ENCODE measurements at places on chromosomes 4 and X.

DNA sequence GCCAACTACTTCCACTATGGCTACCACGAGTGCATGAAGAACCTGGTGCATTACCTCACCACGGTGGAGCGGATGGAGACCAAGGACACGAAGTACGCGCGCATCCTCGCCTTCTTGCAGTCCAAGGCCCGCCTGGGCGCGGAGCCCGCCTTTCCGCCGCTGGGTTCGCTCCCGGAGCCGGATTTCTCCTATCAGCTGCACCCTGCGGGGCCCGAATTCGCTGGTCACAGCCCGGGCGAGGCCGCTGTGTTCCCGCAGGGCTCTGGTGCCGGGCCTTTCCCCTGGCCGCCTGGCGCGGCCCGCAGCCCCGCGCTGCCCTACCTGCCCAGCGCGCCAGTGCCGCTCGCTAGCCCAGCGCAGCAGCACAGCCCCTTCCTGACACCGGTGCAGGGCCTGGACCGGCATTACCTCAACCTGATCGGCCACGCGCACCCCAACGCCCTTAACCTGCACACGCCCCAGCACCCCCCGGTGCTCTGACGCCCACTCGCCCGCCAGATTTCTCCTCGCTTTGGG is 2.1 kb downstream of the HELT start:
- DNase-seq = no peak

DNA sequence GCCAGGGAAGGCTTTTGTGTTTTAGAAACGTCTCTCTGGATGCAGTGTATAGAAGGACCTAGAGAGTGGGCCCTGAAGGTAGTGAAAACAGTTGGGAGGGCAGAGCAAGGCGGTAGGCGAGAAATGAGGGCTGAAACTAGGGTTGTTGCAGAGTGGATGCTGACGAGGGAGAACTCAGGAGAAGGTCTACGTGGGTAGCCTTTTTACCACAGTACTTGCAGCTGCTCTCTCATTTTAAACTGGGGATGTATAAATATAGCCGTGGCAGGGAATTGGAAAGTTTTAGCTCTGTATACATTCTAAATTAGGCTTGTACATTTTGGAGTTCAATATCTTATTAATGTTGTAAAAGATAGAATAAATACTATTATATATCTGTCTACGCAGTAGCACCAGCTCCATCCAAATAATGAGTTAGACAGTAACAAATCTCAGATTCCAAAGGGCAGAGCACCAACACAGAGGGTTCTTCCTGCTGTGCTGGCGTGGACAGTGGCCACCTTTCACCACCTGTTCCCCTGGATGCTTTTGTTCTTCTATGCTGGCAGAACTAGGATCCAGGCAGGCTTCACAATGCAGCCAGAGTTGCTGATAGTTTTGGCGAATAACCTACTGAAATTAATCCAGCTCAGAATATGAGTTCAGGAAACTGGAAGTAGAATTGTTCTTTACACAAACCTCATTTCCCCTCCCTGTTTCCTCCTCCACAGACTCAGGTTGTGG is 31.7 kb downstream of the CCNG2 start:
- no peak for DNase-seq

GRCh38 chr4:68963374-68963773 is 11.8 kb upstream of the UGT2A3 start:
- no peak for DNase-seq

GRCh38 chrX:106619797-106620196 is 8.0 kb downstream of the RADX start:
- no peak for DNase-seq

GRCh38 chrX:38959736-38960135 is 158.5 kb downstream of the MID1IP1 start:
- DNase-seq = no peak

- no peak for DNase-seq
Measured at GRCh38 chrX:79415056-79415455, 47.9 kb upstream of the ITM2A start.

GRCh38 chr4:186079694-186080093 is 10.7 kb downstream of the TLR3 start:
- DNase-seq = no peak

DNA sequence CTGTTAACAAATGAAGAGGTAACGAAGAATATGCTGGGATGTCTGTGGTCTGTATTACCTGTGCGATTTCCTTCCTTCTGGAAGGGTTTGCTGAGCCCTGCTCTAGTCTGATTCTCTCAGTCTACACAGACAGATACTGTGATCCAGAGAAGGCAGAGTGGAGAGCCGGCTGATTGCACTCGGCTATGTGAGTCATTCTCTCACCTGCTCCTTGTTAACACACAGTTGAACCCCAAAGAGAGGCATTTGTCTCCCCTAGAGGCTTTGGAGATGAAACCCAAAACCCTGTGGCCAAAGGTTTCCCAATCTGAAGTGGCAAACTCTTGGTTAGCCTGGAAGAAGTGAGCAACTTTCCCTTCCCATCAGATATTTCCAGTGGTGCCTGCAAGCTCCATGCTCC is 78.1 kb upstream of the GPC4 start:
- no peak for DNase-seq

DNA sequence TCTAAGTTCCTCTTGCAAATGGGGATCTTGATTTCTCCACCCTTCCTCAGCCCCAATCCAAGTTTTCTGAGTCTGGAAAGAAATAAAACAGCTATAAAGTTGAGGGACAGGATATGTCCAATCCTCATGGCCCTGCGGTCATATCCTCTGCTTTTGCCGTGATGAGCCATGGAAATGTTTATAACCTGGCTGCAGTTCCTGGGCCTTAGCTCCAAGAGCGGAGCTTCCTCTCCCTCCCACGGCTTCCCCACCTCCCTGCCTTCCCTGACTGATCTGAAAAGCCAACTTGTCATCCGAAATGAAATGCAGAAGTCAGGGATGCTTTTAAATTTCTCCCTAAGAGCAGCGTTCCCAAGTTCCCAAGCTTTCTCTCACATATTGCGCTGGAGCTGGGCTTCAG is 221.5 kb upstream of the SFRP2 start:
- peak; percentile 64 for DNase-seq

GRCh38 chr4:183430317-183430993 is 14.0 kb upstream of the CDKN2AIP start:
- no peak for DNase-seq

DNA sequence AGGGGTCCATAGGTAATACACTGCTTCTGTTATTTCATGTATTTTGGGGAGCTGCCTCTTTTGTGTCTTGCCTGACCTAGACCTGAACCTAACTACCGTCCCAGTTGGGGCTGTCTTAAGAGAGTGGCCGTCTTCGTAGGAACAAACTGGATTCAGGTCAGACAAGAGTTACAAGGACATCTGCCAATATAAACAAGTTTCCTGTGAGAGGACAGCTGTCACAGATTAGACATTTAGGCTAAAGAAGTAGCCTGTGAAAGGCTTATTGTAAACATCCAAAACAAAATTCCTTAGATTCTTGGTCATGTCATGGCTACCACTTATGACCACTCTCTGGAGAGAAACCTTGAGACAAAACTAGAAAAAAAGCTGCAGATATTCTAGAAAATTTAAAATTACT is 797.6 kb upstream of the AADAT start:
- DNase-seq = no peak

DNA sequence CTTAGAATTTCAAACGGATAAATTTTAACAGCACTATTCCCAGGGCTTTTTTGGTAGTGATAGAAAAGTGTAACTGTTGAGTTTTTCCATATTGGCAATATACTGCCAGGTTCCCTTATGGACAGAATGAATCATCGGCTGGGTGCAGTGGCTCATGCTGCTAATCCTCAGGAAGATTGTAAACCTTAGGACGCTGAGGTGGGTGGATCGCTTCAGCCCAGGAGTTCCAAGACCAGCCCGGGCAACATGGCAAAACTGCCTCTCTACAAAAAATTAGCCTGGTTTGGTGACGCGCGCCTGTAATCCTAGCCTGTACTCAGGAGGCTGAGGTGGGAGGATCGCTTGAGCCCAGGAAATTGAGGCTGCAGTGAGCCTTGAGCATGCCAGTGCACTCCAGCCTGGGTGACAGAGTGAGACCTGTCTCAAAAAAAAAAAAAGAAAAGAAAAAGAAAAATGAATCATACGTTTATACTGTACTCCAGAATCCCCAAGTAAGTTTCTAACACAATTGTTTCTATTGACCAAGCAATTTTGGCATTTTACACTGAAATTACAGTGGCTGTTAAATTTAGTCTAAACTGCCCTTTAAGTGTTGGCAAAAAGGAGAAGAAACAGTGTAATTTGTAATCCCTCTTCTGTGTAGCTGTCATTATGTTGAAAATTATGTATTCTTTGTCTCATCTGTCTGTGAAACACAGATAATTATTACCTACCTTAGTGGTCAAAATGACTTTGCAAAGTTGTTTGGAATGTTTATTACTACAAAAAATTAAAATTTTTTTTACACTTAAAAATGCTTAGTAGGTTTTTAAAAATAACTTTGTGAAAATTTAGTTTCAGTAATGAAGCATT is 1.8 kb downstream of the SLC30A9 start:
- no peak for DNase-seq

- no peak for DNase-seq
Measured at GRCh38 chr4:58514299-58514698, 1404.1 kb upstream of the IGFBP7 start.

- DNase-seq = no peak
Measured at GRCh38 chr4:1418494-1419285, 12.4 kb upstream of the NKX1-1 start.

DNA sequence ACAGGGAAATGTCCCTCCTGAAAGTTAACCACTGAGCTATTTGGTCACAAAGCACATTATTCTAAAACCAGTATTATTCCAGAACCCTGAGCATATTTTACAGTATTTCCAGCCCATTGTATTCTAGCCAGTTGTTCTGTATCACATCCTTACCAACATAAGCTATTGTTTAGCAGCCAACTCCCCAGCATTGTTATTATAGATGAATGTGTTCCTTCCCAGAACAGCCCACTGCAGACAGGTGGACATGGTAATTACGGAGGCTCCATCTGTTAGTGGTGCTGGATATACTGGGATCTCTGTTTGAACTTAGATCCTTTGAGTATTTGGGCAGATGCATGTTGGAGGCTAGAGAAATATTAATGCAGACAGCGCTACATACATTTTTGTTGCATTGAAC is 126.1 kb downstream of the MGST2 start:
- DNase-seq = no peak

GRCh38 chr4:125985856-125986255 is 671.1 kb downstream of the FAT4 start:
- no peak for DNase-seq

DNA sequence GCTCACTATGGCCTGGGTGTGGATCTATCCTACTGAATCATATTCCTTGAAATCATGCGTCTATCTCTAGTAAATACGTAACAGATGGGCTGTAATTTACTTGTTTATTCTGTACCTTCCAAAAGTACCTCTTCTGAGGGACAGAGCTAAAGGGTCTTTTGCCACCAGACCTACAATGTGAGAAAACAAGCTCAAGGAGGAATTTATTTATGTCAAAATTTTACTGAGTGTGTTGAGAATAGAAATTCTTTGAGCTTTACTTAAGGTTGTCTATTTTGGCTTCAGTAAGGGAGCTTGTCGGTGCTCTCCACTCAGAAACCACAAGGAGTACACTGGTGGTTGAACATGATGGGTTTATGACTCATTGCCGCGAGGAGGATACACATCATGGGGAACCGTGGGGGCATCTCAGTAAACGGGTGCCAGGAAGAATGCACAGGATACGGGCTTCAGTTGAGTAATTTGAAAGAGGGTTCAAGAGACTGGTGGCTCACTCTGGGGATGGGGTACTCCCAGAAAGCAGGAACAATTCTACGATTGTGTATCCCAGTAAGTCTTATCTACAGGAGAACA is 3.0 kb downstream of the ANK2 start:
- DNase-seq = no peak

DNA sequence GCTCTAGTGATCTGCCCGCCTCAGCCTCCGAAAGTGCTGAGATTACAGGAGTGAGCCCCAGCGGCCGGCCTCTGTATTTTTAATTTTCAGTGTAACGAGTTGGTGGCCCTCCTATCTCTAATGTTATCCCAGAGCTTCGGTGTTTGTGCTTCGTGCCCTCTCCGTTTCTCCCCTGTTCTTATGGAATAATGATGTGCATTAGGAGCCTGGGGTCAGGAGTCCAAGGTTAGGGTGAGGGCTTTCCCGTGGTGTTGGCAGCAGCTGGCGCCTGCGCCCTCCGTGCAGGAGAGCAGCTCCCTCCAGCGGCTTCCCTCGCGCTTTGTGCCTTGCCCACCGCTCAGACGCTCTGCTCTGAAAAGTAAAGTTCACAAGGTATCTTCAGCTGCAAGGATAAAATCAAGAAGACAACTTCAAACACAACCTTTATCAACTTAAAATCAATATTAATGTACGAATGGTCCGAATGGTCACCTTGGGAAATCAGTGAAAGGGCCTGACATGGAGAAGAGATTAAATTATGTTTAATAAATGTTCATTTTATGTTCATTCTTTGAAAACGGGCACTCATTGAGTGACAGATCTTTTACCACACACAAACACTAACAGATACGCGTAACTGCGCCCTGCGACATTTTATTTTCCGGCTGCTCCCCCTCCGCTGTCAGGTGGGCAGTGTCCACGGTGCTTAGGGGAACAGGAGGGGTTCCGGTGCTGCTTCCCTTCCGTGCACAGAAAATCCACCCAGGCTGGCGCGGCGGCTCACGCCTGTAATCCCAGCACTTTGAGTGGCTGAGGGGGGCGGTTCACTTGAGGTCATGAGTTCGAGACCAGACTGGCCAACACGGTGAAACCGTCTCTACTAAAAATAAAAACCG is 62.4 kb downstream of the TRAPPC11 start:
- no peak for DNase-seq

DNA sequence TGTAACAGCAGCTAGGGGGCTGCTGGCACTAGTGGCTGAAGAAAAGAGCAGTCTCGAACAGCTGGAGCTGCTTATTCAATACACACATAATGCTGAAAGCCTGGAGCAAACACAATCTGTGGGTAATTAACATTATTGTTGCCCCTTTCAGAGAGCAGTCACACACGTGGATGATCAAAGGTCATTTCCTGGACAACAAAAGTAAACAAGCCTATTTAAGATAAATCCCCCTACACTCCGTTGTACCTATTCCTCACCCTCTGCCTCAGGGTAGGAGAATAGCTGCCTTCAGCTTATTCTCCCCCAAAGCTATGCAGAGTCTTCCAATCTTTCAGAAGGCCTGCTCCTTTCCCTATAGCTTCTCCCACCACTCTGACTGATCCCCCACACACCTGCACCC is 803.9 kb downstream of the C4orf33 start:
- DNase-seq = no peak

DNA sequence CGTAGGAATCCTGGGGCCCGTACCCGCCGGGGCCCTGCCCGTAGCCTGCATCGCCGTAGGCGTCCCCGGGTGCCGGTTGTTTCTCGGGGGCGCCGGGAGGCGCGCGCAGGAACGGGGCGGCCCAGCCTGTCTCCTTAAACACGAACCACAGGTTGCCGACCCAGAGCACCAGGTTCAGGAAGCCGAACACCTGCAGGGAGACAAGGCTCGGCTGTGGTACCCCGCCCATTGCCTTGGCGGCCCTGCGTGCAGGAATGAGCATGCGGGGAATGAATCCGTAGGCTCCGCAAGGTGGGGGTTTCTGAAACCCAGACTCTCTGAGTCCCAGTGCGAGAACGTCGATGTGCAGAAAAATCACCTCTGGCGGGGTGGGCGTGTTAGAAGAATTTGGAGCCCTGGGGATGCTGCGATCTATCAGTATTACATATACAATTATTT is 5.4 kb upstream of the PRICKLE3 start:
- DNase-seq = no peak
